HT1080 (cell line): ENCODE measurements at places on chromosomes 6 and 20. TPM values are rescaled to one million over a fixed set of nuclear protein-coding genes. Genes with fewer than 3 reads are reported as not detected.

DNA sequence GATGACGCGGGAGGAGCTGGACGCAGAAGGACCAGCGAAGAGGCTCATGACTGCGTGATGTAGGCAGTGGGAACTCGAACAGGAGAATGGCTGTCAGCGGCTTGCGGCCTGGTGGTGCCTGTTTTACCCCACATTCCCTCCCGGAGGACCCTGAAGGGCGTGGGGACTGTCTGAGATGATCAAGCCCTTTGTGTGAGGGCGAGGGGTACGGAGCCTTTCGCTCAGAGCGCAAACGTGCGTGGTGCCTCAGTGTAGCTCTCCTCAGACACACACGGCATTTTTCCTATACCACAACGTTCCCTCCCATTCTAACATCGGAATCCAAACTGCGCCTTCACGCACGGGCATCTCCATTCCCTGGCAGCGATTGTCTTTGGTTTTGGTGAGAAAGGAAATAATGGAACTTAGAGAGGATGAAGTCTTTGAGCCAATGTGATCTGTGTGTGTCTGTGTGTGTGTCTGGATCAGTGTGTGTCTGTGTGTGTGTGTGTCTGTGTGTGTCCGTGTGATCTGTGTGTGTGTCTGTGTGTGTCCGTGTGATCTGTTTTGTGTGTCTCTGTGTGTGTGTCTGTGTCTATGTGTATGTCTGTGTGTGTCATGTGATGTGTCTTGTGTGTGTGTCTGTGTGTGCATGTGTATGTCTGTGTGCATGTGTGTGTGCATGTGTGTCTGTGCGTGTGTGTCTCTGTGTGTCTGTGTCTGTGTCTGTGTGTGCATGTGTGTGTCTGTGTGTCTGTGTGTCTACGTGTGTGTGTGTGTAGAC lies 5.3 kb downstream of the PTK6 start:
- DNase-seq, result no peak

DNA sequence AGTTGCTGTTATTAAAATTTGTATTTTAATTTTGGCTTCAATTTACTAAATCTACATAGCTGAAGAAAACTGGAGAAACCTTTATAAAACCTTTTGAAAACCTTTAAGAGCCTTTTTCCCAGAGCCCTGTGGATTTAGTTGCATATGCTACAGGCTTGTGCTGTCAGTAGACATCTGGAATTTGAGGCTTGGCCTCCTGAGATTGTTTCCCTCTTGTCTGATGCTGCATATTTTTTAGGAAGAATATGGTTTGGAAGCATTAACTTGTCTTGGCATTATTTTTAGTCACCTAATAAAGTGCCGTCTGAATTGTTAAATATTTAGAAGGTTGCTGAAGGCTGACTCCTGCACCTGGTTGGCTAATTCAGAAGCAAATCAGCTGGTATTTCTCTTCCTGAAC lies 369.4 kb downstream of the UTRN start:
- no peak for DNase-seq

Gene ZBP1
- not detected in 2 replicates for total RNA-seq

DNA sequence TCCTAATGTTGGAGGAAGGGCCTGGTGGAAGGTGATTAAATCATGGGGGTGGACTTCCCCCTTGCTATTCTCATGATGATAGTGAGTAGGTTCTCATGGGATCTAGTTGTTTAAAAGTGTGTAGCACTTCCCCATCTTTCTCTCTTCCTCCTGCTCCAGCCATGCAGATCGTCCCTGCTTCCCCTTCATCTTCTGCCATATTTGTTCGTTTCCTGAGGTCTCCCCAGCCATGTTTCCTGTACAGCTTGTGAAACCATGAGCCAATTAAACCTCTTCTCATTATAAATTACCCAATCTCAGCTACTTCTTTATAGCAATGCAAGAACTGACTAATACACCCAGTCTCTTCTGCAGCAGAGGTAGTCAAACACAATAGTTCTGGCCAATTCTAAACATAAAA lies 5.4 kb downstream of the EPM2A start:
- no peak for DNase-seq

GRCh38 chr6:2688401-2689064 lies 62.2 kb downstream of the MYLK4 start:
- DNase-seq, result peak; percentile 90

DNA sequence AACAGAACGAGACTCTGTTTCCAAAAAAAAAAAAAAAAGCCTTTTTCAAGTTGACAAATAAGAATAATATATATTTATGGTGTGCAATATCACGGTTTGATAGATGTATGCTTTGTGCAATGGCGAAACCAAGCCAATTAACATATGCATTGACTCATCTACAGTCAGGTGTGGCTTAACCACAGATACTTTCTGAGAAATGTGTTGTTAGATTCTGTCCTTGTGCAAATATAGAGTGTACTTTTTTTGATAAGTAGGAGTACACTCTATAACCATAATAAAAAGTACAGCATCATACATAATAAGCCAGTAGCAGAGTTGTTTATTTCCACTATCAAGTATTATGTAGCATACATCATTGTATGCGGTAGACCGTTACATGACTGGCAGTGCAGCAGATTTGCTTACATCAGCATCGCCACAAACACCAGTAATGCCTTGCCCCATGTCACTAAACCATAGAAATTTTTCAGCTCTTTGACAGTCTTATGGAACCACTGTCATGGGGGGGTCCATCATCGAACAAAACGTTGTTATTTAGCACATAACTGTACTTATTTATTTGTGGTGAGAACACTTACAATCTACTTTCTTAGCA lies 59.2 kb downstream of the TMEM170B start:
- no peak for DNase-seq

Gene FBXO9
- total RNA-seq, result 25.2 and 33.9 TPM in 2 replicates

DNA sequence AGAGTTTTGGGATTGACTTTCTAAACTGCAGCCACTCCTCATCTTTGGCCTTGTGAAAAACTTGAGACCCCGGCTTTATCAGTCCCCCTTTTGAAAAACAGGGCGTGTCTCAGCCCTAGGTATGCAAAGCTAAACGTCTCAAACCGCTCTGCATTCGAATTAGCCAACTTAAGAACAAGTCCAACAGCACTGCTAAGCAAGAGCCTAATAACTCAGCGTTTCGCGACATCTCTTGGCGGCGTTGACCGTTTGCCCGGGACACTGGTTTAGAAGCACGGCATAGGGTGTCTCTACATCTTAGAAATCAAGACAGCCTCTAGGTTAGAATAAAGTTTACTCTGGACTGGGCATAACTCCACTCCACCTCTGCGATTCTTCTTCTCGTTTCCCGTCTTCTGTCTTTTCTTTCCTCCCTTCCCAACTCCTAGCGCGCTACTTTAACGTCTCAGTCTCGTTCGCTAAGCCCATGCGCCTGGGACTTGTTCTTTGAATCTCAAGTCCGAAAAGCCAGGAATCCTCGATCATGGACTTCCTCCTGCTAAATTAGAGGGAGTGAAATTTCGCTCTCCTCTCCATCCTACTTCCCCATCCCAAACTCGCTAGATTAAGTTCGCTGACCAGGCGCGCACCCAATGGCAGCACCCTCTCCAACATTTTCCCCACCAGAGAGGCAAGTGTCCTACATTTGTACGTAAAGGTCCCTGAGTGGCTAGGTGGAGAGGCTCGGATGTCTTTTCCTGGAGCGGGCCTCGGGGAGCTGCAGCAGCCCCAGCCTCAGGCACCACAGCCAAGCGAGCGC lies 10.5 kb upstream of the TFAP2A start:
- no peak for DNase-seq

- no peak for DNase-seq
Measured at GRCh38 chr6:151216804-151217203, 23.0 kb upstream of the AKAP12 start.

Gene PTPRK
- 51.7 and 102 TPM in 2 replicates for total RNA-seq

DNA sequence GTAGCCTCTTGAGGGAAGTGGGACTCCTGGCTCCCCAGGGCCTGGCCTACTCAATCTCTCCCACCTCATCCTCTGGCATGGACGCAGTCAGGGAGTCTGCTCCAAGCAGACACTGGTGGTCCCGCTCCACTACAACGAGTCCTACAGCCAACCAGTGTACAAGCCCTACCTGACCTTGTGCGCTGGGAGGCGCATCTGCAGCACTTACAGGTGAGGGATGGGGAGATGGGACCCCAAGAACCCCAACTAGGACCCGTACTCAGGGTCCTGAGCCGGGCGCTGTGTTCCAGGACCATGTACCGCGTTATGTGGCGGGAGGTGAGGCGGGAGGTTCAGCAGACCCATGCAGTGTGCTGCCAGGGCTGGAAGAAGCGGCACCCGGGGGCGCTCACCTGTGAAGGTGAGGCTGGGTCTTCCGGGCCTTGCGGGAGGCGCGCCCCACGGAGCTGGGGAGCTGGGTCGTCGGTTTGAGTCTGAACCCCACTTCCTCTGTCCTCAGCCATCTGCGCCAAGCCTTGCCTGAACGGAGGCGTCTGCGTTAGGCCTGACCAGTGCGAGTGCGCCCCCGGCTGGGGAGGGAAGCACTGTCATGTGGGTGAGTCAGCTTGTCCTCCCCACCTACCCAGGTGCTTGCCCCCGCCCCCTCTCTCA lies 2.1 kb downstream of the EGFL8 start:
- DNase-seq, result no peak

GRCh38 chr6:128238225-128238624 lies 282.2 kb downstream of the PTPRK start:
- no peak for DNase-seq

DNA sequence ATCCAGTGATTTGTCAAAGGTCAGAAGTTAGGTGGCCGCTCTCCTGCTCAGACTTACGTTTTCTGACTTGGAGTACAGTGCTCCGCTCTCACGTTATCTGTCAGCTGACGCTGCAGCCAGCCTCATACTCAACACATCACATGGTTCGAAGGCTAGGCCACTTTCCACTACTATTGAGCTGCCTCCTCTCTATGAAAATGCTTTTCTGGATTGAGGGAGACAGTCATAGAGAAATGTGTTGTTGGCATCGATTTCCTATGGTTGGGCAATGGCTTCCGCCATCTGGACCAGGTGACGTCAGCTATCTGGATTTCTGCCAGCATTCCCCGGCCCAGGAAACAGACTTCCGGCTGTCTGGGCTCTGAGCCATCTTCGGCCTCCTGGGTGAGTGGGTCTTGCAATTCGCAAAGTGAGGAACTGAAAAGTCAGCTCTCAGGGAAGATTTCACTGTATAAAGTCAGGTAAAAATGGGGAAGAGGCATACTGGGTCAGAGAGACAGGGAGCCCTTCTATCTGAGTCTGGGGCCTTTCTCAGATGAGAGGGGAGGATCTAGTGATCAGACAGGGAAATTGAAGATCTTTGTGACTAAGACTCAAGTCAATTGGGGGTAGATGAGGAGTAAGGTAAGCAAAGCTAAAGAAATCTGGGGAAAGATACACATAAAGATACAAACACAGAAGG lies 37.5 kb upstream of the IER3 start:
- DNase-seq, result peak; percentile 99

GRCh38 chr6:142242269-142242668 lies 59.5 kb upstream of the ADGRG6 start:
- DNase-seq, result no peak

GRCh38 chr6:50112981-50113857 lies 63.5 kb upstream of the DEFB112 start:
- no peak for DNase-seq

- no peak for DNase-seq
Measured at GRCh38 chr6:160330619-160331018, 17.6 kb upstream of the SLC22A3 start.

DNA sequence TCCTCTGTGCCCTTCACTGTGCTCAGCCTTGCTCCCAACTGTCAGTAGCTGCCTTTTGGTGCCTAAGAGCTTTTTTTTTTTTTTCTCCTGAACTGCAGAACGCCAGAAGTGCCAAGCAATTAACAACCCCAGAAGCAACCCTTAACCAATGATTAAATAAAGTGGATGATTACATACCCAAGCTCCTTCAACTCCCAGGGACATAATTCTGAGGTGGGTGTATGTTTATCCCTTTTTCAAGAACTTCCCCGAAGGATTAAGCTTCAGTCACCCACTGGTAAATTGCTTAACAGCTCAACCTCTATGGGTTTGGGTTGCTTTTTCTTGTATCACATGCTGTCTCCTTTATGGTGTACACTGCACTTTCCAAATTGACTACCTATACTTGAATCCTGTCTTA lies 41.1 kb downstream of the KLHL31 start:
- no peak for DNase-seq

DNA sequence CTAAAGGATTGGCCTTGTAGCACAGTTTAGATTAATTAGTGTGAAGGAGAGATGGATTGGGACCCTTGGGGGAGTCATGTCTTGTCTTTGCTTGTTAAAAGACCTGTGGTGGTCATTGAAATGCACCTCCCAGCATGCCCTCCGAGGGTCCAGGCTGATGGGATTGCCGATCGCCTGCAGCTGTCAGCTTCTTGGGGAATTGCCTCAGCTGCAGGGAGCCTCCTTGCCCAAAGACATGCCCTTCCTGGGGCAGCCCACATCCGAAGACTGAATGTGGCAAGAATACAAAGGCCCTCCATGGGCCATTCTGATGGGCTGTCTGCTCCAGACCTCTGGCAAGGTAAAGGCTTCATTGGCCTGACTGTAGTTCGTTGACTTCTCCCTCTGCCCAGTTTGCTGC lies 150.7 kb downstream of the FARS2 start:
- DNase-seq, result no peak

DNA sequence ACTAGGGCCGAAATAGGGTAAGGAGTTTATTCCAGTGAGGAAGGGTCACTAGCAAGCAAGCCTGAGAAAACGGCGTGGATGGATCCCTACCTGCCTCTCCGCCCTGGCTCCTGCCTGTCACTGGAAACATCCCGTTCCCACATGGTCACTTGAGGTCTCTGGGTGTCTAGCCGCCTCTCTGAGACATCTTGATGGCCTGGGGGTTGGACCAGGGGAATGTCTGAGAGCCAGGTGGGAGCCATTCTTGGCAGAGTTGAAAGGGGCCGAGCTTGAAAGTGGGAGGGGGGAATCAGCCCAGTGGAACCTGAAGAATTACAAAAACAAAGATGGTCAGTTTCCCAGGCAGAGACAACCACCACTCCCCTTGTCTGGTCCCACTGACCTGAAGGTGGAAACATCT lies 961 bp downstream of the CCHCR1 start:
- DNase-seq, result no peak

DNA sequence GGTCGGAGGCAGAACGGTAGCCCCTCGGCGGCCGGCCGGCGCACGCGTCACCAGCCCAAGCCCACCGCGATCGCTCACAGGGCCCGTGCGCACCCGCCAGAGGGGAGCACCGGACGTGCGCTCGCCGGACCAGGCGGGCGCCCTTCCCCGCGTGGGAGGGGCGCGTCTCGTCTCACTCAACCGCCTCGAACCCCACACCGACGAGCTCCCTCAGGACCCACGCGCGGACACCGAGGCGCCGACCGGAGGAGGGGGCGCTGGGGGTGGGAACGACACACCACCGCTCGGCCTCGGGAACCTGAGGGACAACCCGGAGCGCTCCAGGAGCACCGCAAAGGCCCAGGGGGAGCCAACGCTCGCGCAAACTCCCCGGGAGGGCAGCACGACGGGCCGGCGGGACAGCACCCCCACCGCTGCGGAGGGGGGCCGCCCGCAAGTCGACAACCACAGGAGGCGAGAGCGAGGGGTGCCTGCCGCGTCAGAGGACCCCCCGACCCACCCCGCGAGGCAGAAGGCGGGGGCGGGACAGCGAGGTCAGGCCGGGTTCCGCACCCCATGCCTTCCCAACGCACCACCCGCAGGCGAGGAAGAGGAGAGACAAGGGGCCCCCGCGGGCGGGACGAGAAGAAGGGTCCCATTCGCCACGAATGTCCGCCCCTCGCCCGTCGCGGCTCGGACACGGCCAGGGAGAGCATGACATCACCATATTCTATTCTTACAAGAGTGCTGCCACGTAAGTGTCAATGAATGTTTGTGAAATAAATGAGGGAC lies 512.7 kb upstream of the ZNF337 start:
- peak; percentile 37 for DNase-seq

GRCh38 chr20:54589402-54590030 lies 114.1 kb downstream of the DOK5 start:
- DNase-seq, result no peak
